EH (cell line): ENCODE measurements at places on chromosomes 11 and 22.

DNA sequence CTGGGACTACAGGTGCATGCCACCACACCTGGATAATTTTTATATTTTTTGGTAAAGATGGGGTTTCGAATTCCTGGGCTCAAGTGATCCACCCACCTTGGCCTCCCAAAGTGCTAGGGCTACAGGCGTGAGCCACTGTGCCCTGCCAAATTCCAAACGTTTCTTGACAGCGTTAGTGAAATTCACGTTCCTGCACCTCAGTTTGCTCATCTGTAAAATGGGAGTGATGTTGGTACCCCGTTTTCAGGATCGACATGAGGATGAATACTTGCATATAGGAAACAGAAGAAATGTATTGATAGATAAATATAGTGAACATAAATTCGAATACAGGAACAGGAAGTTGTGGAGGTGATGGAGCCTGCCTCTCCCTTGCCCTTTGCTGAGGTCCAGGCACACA is 10.2 kb upstream of the LTO1 start:
- DNase-seq, result no peak

DNA sequence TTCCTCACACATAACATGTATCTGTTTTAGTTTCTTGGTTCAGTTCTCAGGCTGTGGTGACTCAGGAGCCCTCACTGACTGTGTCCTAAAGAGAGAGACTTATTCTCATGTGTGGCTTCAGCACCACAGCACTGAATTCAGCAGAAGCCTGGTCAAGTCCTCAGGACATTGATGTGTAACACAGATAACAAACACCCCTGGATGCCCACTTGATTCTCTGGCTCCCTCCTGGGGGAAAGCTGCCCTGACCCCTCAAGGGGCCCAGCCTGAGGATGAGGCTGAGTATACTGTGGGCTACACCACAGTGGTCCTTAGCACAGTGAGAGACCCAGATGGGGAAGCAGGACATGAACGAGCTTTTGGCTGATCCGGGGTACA is 87.2 kb upstream of the VPREB1 start:
- no peak for DNase-seq

DNA sequence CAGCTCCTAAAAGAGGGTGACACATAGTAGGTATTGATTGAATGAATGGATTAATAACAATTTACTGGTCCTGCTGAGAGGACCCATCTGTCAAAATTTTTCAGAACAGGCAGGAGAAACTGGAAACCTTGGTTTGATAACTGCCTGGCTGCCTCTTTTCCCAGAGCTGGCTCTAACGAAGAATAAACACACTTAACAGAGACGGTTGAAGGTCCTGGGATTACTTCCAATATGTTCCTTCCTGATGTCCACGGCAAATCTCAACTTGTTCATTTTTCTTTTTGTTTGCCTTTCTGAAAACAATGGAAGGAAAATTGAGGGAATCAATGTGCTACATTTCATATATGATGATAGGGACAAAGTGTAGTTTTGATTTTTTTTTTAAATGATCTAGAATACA is 76.5 kb upstream of the SYT13 start:
- DNase-seq, result no peak

DNA sequence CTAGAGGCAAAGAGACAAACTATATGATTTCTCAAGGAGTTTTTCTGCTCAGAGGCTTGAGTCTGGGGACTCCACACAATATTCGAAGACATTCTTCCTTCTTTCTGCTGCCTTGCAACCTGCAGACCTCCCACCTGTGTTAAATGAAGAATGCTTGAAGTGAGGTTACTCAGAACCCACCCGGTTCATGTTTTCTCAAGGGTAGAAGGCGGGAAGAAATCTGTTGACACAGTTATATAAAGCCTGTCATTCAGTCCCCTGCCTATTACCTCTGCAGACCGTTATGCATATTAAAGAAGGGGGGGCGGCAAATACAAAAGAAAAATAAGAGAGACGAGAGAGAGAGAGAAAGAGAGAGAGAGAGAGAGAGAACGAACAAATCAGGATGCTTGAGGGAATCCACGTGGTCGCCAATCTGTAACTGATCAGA is 2.2 kb upstream of the KMT2A start:
- peak; percentile 40 for DNase-seq

DNA sequence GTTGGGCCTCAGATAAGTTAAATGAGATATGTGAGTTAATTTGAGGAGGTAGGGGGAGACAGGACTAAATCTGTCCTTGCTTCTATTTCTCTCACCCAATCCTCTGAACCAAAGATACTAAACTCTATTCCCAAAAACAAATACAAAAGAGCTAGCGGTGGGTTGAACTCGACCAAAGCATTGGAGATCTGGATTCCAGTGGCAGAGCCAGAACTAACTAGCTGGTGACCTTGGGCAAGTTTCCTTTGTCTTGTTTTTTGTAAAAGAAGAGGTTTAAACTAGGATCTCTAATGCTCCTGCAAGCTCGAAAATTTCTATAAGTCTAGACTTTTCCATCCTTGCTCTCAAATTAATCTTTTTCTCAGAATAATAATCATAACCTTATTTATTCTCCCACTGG is 1.5 kb downstream of the ME3 start:
- no peak for DNase-seq

- no peak for DNase-seq
Observed at GRCh38 chr11:283405-284104, 5.3 kb downstream of the NLRP6 start.

GRCh38 chr11:76701294-76702040 is 30.9 kb upstream of the LRRC32 start:
- DNase-seq, result peak; percentile 84

GRCh38 chr11:2752923-2753322 is 53.1 kb upstream of the KCNQ1OT1 start:
- peak; percentile 6 for DNase-seq

GRCh38 chr22:50250555-50251476 is at the start of gene HDAC10:
HDAC10 (minus strand) TSS chr22:50251265; CDS start chr22:50251032, 233 bp downstream.
- DNase-seq, result peak; percentile 83

DNA sequence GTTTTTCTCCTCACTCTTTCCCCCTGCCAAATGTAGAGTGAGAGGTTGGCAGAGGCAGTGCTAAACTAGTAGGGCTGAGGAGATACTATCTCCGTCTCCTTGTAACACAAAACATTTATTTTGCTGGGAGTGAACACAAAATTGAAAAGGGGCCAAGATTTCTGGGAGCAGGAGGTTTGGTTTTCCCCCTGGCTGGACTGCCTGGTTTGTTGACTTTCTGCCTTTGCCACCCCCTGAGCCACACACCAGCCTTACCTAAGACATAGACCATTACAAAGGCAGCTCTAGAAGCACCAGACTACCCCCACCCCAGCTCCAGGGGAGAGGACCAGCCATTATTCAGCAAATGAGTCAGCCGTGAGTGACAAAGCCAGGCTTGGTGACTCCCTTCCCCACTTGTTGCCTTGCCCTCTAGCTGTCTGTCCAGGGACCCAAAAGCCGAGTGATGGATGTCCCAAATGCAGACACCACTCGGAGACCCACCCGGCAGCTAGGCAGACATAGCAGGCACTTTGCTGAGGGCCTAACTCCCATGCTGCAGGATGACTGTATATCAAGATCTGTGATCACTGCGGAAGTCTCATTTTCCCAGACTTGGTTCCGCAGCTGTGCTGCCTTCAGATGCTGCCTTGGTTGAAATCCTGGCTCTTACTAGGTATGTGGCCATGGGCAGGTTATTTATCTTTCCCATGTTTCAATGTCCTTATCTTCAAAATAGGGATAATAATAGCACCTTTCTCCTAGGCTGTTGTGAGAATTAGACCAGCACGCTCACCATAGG is 17.7 kb upstream of the CDON start:
- DNase-seq, result no peak

DNA sequence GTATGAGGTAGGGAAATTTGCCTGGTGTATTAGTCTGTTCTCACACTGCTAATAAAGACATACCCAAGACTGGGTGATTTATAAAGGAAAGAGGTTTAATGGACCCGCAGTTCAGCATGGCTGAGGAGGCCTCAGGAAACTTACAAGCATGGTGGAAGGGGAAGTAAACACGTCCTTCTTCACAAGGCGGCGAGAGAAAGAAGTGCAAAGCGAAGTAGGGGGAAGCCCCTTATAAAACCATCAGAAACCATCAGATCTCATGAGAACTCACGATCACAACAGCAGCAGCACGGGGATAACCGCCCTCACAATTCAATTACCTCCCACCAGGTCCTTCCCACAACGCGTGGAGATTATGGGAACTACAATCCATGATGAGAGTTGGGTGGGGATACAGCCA is 12.0 kb upstream of the RFPL2 start:
- no peak for DNase-seq

DNA sequence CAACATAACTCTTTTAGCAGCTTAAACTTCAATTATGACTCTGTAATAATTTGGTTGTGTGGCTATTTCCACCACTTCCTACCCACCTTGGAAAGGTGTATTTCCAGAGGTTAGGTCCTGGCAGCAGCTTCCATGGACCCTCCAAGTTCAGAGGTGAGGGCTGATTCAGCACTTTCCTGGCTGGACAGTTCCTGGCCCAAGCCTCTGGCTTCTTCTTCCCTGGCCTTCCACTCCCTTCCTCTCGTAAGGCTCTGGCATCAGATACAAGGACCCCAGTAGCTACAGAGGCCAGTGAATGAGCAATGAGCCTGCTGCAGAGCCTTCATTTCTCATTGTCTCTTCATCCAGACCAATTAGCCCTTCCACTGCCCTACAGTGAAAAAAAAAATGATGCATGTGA is 98.1 kb upstream of the KIRREL3 start:
- DNase-seq, result peak; percentile 4

DNA sequence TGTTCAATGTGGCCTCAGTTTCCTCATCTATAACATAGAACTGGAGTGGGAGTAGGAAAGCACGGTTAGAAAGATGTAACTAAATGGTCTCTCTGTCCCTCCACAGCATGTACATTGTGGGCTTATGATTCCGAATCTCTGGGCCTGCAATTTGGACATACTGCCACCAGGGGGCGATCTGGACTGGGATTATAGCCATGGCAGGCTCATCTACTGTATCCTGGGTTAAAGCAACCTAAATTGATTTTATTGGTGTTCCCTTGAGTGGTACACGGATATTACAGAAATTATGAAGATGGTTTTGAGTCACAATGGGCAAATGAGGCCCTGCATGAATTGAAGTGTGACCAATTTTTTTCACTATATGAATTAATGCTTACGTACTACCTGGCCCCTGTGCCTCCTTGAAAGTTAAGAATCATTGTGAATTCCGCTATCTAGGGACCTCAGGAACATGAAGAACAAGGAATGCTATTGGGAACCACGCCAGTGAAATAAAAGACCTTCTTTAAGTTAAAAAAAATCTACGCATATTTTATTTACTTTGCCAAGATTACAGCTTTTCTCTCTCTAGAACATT is 32.9 kb downstream of the TST start:
- DNase-seq, result no peak

GRCh38 chr22:26321469-26321913 is 107.6 kb upstream of the ASPHD2 start:
- DNase-seq, result peak; percentile 97

DNA sequence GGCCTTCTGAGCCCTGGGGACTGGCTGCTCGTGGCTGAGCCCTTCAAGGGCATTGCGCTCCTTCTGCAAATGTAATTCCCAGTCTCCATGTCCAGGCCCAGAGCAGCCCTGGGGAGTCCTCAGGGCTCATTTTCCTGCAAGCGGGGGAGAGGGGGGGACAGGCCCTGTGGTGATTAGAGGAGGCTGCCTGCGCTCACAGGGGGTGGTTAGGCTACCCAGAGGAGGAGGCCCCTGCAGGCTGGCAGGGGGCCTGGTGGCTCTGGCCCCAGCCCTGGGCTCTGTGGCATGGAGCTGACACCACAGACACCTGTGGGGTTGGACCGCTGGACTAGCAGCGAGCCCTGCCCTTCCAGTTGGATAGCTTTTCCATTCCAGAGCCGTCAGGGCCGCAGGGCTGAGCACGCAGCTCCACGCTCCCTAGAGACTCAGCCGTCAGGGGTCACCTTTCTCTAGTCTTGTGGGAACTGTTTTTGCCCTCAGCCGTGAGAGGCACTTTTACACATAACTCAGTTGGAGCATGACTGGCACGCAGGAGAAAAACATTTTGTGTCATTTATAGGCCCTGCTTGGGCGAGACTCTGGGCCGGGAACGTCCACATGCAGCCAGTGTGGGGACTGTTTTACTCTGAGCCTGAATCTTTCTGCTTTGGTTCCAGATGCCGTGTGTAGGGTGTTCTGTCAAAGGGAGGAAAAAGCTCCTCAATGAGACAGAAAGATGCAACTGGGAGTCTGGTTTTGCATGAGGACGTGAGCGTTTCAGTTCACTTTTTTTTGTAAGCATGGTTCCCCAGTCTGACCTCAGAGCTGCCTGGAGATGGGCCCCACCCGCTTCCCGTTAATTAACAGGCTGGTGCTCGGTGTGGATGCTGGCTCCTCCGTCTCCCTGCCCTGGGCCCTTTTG is 58.1 kb downstream of the LRP5 start:
- DNase-seq, result peak; percentile 33

GRCh38 chr11:128619540-128620308 is 32.4 kb upstream of the ETS1 start:
- no peak for DNase-seq

GRCh38 chr11:30485222-30485621 is 100.9 kb downstream of the MPPED2 start:
- no peak for DNase-seq

- DNase-seq, result no peak
Observed at GRCh38 chr11:32987851-32988250, 27.8 kb upstream of the DEPDC7 start.

GRCh38 chr11:40405614-40406013 is 1053.8 kb downstream of the LRRC4C start:
- DNase-seq, result no peak

DNA sequence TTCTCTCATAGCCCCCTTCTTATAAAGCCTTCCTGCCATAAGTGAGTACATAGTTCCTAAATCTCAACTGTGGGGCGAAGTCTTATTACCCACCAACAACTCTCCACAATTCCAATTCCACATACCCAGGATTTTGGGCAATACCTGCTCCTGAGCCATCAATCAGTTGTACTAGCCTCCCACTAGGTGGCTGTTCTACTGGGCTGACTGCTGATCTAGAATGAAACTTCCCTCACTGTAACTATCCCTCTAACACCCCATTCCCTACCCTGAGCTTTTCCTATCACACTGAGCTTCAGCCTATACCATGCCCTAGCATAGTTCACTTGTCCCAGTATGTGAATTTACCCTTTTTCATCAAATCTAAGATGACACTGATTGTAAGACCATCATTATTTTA is 52.5 kb downstream of the RRAS2 start:
- DNase-seq, result no peak

DNA sequence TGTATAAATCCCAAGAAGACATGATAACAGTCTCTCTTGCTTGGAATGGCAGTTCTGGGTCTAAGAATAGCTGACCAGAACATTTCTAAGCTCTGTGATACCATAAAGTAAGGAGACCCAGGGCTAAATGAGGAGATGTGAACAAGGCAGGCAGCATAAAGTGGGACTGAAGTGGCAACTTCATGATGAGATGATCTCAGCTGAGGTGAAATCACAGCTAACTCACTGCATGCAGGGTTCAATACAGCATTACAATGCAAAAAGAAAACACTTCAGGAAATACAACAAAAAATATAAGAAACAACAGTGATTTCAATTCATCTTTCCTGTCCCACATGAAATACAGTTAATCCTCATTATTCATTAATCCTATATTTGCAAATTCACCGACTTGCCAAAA is 44.6 kb downstream of the MRE11 start:
- no peak for DNase-seq
